ENCODE measurements at places on chromosomes 7 and 10.
A peak's percentile ranks its signal among the peaks of the same experiment; 100 is the strongest.

DNA sequence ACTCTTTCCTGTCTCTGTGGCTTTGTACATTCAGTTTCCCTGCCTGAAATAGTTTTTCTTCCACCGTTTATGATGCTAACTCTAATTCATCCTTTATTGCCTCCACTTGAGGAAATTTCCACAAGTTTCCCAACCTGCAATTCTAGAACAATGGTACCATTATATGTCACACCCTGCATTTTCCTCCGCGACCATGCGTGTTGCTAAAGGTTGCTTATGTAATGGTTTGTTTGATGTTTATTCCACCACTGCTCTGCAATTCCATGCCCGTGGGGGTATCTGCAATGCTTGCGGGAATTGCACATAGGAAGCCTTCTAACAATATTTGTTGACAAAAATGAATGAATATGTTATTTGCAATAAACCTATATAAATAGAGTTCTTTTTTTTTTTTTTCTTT is 69.5 kb upstream of the ST8SIA6 start:
- no peak for DNase-seq

- peak; percentile 34 for DNase-seq
Measured at GRCh38 chr10:20473023-20473760, 423.9 kb downstream of the NEBL start.

DNA sequence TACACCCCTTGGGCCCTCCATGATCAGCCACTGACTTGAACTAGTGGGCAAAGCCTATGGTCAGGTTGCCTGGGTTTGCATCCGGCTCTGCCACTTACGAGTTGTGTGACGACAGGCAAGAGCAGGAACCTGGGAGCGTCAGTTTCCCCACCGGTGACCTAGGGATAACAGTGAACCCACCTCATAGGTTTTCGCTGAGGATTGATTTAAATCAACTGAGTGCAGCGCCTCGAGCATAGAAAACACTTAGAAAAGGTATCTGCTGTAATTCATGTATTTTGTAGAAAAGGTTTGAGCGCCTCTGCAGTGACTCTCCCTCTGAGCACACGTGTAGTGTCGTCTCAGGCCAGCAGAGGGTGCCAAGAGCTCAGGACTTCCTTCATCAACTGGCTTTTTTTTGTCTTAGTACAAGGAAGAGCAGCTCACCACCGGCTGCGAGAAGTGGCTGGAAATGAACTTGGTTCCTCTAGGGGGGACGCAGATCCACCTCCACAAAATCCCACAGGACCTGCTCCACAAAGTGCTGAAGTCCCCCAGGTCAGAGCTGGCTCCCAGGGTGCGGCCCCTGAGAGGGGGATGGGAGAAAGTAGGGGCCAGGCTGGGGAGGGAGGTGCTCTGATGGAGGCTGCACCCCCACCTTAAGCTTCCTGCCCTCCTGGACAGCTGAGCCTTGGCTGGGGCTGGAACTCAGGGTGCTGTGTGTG is 27.7 kb downstream of the BTBD16 start:
- peak; percentile 76 for DNase-seq

DNA sequence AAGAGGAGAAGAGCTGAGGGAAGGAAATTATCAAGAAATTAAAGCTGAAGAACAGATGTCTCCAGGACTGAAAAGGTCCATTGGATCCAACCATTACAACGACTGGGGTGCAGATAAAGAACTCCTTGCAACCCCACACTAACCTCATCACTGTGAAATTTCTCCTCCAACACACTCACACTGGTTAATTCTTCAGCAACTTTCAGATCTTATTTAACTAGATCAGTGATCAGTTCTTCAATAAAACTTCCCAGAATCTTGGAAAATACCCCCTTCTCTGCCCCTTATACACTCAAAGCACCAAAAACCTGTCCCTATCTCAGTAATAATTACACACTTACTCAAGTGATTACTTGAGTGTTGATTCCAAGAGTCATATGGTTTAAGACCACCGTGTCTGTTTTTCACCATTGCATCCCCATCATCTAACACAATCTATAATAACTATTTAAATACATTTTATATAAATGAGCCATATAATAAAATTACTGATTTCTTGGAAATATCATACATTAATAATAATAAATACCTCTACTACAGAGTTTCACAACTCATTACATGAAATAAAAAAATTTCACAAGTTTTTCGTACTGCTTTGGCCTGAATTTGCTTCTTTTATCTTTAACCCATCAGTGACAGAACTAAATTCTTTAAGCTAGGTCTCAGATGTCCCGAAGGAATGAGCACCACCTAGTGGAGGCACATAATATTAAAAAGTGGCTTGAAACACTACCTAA is 123.7 kb downstream of the MPP7 start:
- DNase-seq = peak; percentile 59

DNA sequence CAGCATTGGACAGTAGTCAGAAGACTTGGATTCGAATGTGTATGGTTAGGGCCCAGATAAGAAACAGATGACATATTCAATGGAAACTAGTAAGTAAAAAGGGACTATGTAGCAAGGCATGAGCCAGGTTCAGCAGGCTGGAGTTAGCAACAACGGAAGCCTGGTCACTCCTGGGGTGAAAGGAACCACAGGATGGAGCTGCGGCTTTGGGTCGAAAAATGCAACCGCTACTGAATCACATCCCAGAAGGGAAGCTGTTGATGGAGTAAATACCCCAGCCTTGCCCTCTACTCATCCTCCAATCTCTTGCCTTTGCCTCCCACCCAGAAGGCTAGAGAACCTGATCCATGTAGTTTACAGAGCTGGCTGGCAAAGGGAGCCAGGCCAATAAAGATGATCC is 37.5 kb upstream of the EGR2 start:
- no peak for DNase-seq

GRCh38 chr10:63236113-63236935 is 103.2 kb downstream of the NRBF2 start:
- DNase-seq = peak; percentile 95

DNA sequence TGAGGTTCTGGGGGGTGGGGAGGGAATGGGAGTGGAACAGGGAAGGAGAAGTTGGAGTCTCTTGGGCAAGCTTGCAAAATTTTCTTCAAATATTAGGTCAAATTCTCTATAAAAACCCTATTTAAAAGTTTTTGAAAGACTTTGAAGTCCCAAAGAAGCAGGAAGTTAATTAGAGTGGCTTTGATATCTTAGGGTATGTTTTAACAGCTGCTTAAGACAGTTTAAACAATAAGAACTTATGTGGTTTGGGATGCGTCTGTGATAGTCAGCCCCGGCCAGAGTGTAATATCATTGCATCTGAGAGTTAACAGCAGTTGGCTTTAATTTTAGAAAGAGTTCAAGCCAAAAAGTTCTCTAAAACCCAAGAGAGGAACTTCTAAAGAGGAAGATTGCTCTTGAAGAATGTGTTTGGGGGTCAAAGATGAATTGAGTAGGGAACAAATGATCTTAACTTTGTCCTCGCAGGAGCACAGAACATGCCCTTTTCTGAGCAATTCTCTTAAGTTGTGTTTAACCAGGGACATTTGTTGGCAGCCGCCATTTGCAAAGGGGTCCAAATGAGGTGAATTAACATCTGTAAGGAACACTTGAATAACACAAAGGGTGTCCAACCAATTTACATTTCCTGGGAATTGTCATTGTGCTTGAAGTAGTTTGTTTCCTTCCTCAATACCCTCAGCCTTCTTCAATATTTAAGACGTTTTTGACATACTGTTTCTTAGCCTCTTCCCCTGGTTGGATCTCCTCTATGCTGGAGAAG is 182.4 kb downstream of the PTEN start:
- no peak for DNase-seq

GRCh38 chr10:11672836-11673235 is 61.4 kb upstream of the USP6NL start:
- no peak for DNase-seq

- no peak for DNase-seq
Measured at GRCh38 chr10:128421371-128422160, 295.3 kb upstream of the MKI67 start.

DNA sequence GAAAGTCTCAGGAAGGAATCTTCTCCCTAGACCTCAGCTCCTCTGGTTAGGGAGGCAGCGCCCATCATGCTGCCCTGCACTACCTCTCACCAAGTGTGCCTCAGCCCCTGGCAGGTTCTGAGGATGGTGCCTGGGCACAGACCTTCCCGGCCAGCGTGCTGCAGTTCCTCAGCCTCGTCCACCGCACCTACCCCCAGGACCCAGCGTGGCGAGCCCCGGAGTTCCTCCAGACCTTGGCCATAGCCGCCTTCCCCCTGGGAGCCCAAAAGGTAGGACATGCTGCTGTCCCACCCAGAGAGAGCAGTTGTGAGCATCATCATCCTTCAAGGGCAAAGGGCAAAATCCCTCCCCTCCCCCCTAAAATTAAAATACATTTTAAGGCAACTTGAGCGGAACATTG is 122.5 kb downstream of the LRRC18 start:
- no peak for DNase-seq

- no peak for DNase-seq
Measured at GRCh38 chr10:114436941-114437340, 32.6 kb upstream of the AFAP1L2 start.

GRCh38 chr10:21069929-21070700 is 173.0 kb upstream of the NEBL start:
- DNase-seq = no peak

- no peak for DNase-seq
Measured at GRCh38 chr10:70809726-70810125, 6.0 kb upstream of the SGPL1 start.

DNA sequence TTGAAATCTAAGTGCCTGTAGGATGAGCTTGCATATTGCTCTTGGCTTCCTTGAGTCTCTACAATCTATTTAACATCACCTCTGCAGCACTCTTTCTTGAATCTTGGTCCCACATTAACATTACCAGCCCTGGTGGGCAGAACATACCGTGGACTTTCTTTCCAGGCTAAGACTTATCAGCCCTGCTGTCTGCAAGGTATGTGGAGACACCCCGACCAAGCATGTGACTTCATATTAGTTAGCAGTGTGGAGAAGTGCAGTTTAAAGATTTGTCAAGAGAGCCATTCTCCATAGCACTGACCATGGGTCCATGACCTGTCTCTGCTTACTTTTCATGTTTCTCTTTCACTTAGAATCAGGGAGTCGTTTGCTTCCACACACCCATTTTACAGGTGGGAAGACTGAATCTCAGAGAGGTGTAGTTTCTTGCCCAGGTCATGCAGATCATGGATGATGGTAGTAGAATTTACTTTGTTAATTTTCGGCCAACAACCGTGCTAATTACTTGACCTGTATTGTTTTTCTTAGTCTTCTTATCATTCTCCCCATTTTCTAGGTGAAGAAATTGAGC is 6.0 kb downstream of the CCNY start:
- no peak for DNase-seq

DNA sequence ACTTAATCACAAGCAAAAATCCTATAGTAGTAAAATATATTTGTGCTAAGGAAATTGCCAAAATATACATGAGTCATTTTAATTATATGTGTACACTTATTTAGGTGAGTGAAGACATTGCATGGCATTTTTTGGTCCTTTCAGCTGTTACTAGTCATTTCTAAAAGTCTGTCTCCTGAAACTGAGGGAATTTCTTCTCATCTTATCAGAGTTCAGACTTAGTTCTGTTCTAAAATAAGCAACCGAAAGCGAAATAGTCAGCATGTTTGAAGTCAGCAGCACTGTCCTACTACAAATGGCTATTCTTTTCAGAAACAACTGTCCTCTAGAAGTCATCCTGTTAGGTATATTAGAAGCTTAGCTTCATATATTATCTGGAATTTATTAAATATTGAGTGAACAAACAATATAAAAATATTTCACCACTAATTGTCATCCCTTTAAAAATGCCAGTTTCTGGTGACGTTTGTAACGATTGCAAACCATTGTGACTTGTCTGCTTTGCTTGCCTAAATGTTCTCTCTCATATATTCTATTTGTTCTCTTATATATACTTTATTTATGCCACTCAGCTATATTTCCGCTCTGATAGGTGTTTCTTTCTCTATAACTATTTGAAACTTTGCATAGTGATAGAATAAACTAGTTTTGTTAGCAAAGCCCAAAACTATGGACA is 227.4 kb upstream of the KAT6B start:
- peak; percentile 19 for DNase-seq

- DNase-seq = peak; percentile 28
Measured at GRCh38 chr7:107355616-107356015, 114.2 kb upstream of the GPR22 start.

GRCh38 chr10:31396376-31396775 is 77.4 kb downstream of the ZEB1 start:
- no peak for DNase-seq

- no peak for DNase-seq
Measured at GRCh38 chr7:117277576-117277975, 45.3 kb downstream of the WNT2 start.

DNA sequence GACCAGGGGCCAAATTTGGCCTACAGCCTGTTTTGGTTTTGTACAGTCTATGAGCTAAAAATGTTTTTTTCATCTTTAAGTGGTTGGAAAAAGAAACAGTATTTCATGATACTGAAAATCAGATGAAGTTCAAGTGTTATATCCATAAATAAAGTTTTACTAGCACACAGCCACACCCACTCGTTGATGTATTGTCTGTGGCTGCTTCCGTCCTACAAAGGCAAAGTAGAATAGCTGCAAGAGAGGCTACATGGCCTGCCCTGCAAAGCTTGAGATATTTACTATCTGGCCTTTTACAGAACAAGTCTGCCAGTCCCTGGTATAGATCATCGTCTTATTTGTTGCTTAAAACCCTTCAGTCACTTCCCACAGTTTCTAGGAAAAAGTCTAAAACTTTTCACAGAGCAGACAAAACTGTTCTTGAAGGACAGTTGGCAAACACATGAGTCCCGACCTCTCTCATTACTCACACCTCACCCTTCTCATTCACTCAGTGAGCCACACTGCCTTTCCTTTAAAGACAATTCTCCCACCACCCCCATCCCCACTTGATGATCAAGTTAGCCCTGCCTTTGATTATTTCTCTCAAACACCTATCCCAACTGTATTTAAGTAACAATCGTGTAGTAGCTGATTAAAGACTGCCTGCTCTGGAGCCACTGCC is 9.9 kb downstream of the RHEB start:
- peak; percentile 35 for DNase-seq

DNA sequence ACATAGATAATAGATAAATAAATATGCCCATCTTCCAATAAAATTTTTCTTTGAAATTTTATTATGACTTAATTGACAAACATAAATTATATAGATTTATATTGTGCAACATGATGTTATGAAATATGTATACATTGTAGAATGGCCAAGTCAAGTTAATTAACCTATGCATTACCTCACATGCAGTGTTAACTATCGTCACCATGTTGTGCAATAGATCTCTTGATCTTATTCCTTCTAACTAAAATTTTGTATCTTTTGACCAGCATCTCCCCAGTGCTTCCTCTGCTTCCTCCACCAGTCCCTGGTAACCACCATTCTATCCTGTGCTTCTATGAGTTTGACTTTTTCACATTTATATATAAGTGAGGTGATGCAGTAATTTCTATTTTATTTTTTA is 259.6 kb downstream of the SUGCT start:
- DNase-seq = no peak

DNA sequence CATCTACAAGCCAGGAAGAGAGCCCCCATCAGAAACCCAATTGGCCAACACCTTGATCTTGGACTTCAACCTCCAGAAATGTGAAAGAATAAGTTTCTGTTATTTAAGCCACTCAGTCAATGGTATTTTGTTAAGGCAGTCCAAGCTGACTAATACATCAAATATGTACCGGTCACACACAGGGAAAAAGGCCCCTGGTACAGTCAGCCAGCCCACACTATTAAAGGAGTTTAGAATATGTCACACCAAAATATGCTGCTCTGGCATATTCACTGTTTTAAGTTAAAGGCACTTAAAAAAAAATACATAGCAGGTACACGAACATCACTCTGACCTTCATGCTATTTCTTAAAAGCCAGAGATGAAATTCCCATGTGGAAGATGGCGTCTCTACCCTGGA is 15.2 kb upstream of the CDCA7L start:
- DNase-seq = peak; percentile 88

- DNase-seq = peak; percentile 54
Measured at GRCh38 chr10:84329986-84330651, 1.7 kb downstream of the CCSER2 start.
